Stimulated activated CD8-positive, alpha-beta memory T cell treated with anti-CD3 and anti-CD28 coated beads, Interleukin-4, amount 100 ng/mL, for 4 hours (primary cell): ENCODE measurements at places on chromosomes 5 and 9.

GRCh38 chr5:3511934-3512333, 83.7 kb upstream of the IRX1 start:
- DNase-seq = no peak

- no peak for DNase-seq
Measured at GRCh38 chr5:122195802-122196394, 66.6 kb downstream of the ZNF474 start.

DNA sequence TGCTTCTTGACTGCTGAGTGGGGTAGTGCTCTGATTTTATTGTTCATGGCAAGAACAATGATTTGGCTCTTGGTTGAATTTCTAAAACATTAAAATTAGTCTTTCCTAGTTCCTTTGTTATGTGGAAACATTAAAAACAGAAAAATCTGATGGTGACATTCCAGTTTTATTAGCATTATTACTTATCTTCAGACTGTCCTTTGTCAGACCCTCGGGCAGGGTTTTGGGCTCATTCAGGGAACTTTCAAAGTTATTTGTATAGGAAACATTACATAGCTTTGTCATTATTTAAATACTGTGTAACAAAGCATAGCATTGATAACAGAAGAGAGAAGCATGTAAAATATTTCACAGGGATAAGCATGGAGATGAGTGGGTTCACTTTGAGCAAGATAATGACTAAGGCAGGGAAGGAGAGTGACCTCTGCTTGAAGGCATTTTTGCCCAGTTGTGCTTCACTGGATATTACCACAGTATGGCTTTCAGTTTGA, 119.9 kb downstream of the KDM4C start:
- no peak for DNase-seq

GRCh38 chr5:31235381-31235780, 41.9 kb downstream of the CDH6 start:
- DNase-seq = no peak

GRCh38 chr9:565528-565927, 276.0 kb upstream of the DMRT1 start:
- DNase-seq = no peak

- no peak for DNase-seq
Measured at GRCh38 chr5:32369542-32370155, 56.9 kb upstream of the MTMR12 start.

DNA sequence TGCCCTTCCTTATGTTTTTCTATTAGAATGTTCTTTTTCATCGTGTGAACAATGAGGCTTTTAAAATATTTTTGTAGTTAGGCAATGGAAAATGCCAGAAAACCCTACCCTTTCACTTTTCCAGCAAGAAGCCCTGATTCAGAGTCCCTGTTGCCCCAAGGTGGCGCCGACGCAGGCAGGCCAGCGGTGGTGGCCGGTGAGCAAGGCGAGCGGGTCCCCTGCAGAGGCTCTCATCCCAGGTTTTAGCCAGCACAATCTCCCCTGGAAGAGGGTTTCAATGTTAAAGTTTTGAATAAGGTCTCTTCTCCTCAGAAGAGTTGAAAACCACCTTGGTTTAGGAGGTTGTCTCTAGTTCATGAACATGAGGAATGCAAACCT, 40.8 kb upstream of the CKMT2 start:
- DNase-seq = no peak

- DNase-seq = no peak
Measured at GRCh38 chr5:142981886-142982820, 212.0 kb downstream of the ARHGAP26 start.

DNA sequence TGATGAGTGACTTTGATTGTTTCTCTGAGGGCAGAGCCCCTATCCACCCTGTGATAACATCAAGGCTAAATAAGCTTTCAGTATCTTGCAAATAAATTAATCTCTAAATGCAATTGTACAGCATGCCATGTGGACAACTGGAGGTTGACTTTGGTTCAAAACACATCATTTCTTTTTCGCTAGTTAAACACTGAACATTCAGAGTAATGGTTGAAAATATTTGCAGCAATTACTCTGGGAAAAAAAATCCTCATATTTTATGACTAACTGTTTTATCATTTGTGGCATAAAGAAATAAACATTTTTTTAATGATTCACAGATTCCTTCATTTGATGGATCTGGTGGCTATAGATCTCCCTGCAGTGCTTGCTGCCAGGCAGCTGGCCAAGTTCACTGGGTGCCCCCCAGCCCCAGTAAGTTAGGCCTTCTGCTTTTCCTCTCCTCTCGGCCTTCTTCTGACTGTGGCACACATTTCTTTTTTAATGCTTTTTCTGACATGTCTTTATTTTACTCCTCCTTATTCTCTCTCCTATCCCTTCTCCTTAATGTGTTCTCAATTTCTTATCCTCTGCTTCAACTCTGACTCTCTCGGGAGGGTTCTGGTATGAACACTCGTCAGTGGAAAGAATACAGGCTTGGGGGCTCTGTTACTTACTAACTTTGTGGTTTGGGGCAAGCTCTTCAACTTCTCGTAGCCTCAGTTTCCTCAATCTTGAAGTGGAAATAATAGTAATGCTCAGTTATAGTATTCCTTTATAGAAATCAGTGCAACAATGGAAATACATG, 69.6 kb downstream of the ADAMTSL1 start:
- DNase-seq = no peak

- DNase-seq = no peak
Measured at GRCh38 chr5:159230657-159231056, 21.3 kb upstream of the RNF145 start.

DNA sequence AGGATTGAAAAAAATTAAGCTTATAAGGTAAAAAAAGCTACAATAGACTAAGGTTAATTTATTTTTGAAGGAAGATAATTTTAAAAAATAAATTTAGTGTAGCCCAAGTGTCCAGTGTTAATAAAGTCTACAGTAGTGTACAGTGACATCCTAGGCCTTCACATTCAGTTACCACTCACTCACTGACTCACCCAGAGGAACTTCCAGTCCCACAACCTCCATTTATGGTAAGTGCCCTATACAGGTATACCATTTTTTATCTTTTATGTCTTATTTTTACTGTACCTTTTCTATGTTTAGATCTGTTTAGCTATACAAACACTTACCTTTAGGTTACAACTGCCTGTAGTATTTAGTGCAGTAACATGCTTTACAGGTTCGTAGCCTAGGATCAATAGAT, 79.8 kb upstream of the ZNF462 start:
- DNase-seq = no peak

DNA sequence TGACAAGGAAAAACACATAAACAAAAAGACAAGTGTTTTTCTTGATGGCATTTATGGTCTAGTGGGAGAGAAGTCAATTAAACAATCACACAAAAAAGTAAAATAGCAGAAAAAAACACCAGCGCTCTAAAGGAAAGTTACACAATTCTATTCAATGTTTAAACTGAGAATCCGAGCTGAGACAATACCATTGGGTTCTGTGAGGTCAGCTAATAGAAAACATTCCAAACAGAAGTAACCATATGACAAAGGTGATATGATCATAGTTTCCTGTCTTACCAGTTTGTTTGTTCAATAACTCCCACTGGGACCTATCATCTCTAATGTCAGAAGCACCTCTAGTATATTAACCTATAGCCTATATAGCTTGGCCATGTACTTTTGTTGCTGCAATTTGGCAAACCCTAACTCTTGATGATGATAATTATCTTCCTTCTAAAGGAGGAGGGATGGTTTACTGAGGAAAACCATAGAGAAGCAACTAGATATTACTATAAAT, 1030.0 kb downstream of the CDH12 start:
- no peak for DNase-seq

DNA sequence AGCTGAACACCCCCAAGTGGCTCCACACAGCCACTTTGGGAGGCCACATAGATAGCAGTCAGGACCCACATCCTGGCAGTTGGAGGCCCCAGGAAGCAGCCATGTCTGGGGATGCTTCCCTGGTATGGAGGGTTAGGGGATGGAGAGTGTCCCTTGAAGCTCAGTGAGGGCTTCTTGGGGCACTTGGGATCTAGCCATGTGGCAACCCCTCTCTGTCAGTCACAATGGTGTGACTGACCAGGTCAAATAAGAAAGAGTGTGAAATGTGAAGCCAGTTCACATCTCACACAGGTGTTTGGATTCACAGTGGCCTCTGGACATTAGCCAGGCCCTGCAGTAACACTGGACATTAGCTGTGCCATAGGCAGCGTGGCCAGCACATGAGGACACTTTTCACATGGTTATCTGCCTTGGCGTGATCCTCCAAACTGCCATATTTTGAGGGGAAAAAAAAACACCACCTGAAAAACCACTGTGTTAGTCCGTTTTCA, 53.9 kb upstream of the IL17B start:
- DNase-seq = no peak

- DNase-seq = no peak
Measured at GRCh38 chr9:38406476-38407186, 14.1 kb downstream of the ALDH1B1 start.

- DNase-seq = no peak
Measured at GRCh38 chr5:60830581-60831127, 13.4 kb downstream of the ELOVL7 start.

- DNase-seq = peak; percentile 39
Measured at GRCh38 chr9:128361986-128362646, 9.1 kb upstream of the URM1 start.

GRCh38 chr5:163473635-163474243, 13.3 kb downstream of the HMMR start:
- no peak for DNase-seq

DNA sequence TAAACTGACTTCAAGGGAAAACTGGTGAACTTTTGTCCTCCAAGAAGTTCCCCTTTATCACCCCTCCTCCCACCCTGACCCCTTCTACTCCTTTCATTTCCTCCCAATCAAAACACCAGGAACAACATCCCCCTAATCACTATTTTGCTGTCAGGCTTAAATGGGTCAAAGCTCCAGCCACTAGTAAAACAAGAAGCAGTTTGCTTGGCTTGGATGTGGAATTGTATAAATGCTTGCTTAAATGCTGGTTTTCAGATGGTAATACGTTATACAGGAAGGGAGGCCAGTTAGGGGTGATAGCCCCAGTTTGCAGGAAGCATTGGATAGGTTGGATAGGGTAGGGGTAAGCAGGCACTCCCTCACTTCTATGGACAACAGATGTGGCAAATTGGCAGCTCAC, 473.6 kb downstream of the AGTPBP1 start:
- DNase-seq = no peak

GRCh38 chr9:34809504-34810186, 99.7 kb upstream of the CCL21 start:
- DNase-seq = no peak

DNA sequence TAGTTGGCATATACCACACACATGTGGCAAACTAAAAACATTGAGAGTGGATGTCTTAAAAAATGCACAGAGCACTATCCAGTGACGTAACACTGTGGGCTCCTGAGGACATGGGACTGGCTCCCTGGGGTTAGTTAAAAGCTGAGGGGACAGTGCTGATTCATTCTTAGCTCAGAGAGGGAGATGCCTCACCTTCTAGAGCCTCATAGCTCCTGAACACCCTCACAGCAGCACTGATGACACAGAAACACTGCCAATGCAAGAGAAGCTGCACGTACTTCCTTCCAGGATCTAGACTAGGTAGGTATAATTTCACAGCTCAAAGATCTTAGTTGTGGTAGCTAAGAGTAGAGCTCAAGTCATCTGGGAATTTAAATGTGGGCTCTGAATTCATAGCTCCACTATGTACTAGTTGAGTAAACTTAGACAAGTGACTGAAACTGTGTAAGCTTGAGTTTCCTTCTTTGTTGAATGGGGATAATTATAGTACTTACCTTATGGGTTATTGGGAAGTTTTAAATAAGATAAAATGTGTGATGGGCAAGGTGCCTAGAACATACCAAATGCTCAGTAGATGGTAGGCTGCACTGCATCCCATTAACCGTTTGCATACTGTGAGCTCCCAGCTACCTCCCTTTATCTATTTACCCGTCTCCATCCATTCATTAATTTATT, 279.9 kb downstream of the ASTN2 start:
- no peak for DNase-seq

DNA sequence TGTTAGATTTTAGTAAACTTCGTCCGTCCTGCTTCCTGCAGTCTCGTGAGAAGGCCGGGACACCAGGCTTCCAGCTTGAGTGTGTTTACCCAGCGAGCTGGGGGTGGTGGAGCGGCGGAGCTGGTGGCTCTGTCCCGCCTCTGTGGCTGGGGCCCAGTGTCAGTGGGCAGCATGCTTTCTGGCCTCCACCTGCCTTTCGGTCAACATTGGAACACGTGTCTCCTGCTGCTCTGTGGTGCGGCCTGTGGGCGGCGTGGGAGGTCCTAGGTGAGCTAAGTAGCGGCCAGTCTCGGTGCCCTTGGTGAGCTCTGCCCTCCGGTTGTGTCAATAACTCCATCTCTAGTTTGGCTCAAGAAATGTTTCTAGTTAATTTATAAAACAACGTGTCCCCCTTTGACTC, 125.9 kb downstream of the GADD45G start:
- DNase-seq = no peak

DNA sequence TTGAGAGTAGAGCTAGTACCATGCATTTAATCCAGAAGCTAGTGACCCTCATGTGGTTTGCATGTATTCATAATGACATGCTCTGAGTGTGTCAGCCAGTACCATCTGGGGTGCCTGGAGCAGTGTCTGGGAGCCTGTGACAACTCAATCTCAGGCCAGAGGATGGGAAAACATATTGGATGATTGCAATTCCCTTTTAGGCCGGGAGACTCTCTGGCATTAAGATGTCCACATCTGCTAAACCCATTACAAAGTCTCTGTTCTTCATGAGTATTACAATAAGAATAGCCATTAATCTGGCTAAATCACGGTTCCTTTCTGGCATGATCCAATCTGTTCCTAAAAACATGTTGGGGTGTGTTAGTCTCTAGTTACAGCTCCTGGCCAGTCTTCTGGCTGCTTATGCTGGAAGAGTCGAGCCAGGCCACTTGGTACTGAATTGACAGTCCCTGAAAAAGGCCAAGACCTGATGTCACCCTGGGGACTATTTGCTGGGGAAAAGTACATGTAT, 475.7 kb downstream of the ENC1 start:
- DNase-seq = no peak

- no peak for DNase-seq
Measured at GRCh38 chr5:113296676-113297075, 138.1 kb downstream of the TSSK1B start.

DNA sequence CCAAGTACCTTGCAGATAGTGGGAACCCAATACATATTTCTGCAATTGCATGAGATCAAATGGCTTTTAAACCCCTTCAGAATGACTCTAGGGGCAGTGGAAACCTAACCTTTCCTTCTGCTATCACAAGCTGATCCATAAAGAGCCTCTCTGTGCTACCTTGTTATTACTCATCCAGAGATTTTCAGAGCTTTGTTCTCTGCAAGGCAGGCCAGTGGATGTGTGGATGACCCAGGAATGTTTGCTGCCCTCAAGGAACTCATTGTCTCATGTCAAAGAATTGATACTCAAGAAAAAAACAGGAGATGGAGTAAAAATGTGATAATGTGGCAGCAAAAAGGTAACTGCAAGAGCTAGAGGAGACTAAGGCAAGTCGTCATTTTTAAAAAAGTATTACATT, 164.1 kb downstream of the HMHB1 start:
- DNase-seq = no peak

GRCh38 chr9:112819635-112820496, 69.3 kb downstream of the SNX30 start:
- no peak for DNase-seq

GRCh38 chr5:151186538-151186937, 29.0 kb upstream of the ANXA6 start:
- no peak for DNase-seq

GRCh38 chr5:6454628-6455053, 6.0 kb downstream of the UBE2QL1 start:
- DNase-seq = no peak
